ENCODE measurements at places on chromosomes 6 and 20.

GRCh38 chr6:80304014-80304413 lies 197.5 kb downstream of the BCKDHB start:
- no peak for DNase-seq

DNA sequence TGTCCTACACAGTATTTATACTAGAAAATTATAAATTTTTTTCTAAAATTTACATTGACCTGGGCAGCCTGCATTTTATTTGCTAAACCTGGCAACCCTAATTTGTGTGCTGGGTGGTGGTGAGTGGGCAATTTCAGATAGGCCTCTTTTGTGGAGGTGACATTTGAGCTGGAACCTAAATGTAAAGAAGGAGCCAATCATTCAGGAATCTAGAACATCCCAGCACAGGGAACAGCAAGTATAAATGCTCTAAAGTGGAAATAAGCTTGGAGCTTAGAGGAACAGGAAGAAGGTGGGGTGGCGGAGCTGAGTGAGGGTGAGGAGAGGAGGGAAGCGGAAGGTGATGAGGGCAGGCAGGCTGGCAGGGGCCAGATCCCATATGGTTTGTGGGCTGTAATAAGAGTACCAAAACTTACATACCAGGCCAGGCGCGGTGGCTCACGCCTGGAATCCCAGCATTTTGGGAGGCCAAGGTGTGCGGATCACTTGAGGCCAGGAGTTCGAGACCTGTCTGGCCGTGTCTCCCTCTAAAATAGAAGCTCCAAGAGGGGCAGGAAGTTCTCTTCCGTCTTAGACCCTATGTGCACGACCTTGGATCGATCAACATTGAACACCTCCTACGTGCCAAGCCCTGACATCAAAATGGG lies 549 bp upstream of the CSE1L start:
- no peak for DNase-seq

DNA sequence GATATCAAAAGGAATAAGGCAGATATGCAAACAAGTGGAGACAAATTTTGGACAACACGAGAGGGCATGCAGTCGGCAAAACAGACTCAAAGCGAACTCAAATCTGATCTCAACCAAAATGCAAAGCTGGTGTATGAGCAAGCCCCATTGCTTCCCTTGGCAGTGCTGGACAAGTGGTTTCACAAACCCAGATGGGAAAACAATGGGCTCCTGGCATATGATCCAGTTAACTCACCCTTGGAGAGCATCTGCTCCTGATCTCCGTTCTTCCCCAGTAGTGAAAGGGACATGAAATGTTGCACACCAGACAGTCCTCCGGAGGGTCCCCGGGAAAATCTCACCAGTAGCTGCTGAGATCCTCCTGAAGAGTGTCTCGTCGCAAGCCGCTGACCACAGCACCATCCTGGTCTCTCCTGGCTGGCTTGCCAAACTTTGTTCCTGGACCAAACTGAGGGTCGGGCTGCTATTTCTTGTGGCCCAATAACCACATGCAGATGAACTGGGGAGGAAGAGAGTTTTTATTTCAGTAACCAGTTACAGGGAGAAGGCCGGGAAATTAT lies 84.3 kb upstream of the THBS2 start:
- DNase-seq: no peak

GRCh38 chr6:31791324-31792089 lies 4.0 kb downstream of the VARS1 start:
- no peak for DNase-seq

DNA sequence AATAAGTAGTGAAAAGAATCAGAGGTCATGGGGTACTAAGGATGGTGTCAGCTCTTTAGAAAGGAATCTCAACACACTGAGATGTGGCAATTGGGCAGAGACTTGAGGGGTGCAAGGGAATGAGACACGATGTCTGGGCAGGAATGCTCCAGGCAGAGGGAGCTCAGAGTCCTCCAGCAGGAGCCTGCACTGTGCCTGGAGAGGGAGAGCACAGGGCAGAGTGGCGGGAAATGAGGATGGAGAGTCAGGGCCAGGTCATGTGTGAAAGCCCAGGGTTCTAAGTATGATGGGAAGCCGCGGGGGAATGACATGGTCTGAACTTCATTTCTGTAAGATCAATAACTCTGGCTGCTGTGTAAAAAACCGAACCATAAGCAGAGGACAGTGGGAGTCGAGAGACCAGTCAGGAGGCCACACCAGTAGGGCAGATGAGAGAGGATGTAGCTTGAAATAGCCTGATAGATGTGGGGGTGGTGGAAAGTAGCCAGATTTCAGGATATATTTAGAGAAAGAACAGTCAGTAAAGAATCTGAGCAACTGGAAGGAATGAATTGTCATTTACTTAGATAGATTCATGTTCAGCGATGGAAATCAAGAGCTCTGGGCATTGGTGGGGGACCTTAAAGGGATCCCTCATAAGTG lies 133.4 kb upstream of the DTNBP1 start:
- DNase-seq: no peak

GRCh38 chr6:167566711-167567141 lies 241.8 kb downstream of the TTLL2 start:
- DNase-seq: no peak

DNA sequence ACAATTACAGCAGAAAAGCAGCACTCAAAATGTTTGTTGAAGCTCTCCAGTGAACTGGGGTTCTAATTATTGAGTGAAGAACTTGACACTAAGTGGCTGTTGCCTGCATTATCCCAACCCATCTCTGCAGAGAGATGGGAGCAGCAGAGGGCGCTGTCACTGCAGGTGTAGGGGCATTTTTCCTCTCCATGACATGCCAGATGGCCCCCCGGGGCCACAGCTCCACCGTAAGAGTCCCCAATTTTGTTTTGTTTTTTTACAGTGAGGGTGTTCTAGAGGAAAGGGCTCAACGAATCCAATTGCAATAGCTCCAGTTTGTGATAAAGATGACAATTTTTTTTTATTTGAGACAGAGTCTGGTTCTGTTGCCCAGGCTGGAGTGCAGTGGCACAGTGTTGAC lies 1.9 kb upstream of the FUCA2 start:
- DNase-seq: peak; percentile 20

DNA sequence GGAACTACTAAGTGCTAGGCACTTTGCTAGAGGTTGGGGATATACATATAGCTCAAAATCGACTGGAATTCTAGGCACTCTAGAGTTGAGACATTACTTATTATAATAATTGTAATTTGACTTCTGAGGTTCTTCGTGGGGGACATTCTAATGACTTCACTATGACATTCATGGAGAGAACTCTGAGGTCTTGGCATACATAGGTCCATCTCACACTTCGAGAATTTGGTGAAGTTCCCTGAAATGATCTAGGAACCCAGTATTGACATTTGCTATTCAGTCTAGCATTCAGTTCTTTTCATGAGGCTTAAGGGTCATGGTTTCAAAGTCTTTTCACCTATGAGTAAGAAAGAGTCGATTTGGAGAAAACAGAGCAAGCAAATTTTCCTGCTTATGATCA lies 446.6 kb upstream of the JAG1 start:
- DNase-seq: no peak

GRCh38 chr6:32912951-32913350 lies 27.9 kb downstream of the HLA-DMB start:
- DNase-seq: no peak

DNA sequence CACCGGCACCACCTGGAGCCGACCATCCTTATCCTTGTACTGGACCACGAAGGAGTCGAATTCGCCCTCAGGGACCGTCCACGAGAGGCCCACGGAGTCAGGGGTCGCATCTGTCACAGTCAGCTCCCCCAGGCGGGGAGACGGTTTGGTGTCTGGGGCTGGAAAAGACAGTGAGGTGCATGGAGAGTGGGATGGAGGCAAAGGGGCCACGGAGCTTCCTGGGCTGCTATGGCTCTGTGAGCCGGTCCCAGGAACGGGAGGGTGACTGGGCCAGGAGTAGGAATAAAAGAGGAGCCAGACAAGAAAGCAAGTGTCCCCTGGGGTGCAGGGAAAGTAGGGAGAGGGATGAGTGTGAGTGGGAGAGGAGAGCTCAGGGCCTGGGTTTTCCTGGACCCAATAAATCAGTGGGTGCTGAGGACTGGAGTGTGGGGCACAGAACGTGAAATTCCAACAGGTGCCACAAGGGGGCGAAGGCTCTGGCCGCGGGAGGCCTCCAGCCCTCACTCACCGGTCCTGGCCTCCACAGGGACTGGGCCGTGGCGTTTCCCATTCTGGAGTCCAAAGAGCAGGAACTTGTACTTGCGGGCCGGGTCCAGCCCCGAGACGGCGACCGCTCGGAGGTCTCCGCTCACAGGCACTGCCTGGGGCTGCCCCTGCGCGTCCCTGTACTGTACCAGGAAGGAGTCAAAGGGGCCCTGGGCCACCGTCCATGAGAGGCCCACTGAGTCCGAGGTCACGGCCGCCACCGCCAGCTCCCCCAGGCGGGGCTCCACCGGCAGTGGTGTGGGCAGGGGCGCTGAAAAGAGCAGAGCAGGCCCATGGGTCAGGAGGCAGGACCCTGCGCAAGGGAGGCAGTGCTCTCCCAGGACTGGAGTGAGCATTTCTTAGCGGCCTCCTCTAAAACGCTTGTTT lies 9.9 kb downstream of the CYP21A2 start:
- peak; percentile 44 for DNase-seq

GRCh38 chr6:163199371-163199770 lies 215.1 kb upstream of the QKI start:
- no peak for DNase-seq

GRCh38 chr6:88013015-88013414 lies 34.6 kb upstream of the SPACA1 start:
- DNase-seq: no peak

DNA sequence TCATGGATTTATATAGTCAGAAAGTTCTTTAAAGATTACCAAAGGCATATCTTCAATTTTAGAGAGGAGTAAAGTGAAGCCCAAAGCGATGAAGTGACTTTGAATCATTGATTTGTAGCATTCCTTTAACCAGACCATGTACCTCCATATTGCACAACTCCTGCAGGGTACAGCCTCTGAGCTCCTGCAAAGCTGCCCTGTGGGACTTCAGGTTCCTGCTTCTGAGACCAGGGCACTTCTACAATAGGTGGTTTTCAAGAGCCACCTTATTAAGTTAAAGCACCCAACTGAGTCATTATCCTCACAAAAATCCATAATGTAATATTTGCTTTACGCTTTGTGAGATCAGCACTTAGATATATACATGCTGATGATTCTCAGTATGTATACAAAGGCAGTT lies 270.7 kb upstream of the RGS17 start:
- DNase-seq: no peak

DNA sequence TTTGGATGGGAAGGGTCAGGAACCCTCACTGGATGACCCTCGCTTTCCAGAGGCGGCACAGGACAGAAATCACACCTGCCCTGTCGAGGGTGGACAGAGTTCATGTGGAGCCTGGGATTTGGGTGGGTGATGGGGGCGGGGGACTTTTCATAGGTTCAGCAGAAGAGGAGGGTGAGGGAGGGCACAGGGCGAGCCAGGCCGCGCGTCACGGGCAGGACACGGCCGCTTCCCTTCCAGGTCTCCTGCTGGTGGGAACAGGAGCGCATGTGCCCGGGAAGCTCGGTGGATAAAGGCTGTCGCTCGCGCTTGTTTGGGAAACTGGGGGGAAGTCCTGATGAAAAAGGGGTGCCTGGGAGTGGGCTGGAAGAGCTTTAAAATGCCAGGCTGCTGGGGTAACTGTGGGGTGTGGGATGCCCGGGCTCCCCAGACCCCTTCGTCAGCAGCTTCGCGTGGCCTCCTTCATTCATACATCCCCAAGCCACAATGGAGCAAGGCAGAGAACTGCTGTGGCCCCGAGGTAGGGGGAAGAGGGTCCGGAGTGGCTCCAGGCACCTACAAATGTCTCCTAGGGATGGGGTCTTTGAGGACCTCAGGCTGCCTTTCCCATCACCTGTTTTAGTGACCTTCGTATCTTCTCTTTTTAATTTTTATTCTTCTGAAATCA lies 102.2 kb downstream of the DACT2 start:
- no peak for DNase-seq

DNA sequence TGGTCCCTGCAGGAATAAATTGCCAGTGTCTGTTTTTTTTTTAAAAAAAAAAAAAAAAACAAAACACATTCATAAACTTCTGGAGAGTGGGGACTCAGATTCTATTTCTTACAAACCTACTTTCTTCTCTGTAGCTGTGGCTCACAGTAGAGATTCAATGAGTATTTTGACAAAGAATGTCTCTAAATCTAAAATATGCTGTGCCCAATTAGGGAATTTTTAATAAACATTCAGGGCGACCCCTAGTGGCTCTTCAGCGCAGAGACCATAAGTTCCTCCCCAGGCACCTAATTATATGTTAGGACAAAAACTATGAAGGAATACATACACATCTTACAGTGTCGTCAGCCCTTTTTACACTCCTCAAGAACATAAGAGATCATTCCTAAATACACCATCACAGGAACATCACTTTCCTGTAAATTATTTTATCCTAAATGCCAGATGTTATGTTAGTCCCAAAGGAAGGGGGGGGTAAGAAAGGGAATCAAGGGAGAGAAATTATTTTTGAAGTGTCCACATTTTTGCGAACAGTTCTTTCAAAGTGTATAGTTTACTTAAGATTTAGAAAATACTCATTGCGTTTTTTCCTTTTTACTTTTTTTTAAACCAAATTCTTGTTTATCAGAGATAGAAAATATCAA lies 21.8 kb upstream of the NAA20 start:
- no peak for DNase-seq

DNA sequence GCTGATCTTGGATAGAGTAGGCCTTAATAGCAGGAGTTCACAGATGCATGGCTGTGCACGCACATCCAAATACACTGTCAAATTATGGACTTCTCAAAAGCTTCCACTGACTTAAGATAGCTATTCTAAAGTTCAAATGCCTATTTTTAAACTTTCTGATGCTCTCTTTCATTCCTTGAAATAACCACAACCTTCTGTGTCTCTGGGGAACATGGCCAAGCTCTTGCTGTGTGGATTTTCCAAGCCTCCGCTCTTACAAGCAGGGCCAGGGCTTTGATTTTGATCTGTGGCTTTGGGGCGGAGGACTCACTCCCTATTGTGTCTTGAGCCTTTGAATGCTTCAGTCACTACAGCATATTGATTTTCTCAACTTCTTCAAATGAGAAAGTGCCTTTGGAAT lies 35.7 kb upstream of the SNRPB2 start:
- DNase-seq: no peak

DNA sequence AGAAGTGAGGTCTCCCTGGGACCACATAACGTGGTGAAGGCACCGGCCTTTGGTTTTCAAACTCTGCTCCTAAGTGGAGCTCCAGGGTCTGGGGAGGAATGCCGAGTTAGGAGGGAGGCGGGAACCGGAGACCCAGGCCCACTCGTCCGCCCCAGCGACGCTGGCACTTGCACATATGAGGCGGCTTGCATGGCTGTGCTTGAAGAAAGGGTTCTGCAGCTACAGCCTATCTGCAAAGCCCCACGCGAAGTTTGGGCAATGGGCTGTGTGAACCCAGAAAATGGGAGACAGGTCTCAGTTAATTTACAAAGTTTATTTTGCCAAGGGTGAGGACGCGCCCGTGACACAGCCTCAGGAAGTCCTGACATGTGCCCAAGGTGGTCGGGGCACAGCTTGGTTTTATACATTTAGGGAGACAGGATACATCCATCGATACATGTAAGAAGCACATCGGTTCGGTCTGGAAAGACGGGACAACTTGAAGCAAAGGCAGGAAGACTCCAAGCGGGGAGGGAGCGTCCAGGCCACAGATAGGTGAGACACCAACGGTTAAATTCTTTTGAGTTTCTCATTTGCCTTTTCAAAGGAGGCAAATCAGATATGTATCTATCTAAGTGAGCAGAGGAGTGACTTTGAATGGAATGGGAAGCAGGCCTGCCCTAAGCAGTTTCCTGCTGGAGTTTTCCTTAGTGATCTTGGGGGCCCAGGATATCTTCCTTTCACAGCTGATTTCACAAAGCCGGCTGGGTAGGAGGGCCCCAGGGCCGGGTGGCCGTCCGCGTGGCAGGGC lies 782 bp upstream of the PCMTD2 start:
- DNase-seq: no peak

Measured in activated T-helper 1 cell treated with anti-CD3 and anti-CD28 coated beads, Interleukin-2, amount 50 U/mL, for 16 hours (primary cell).